ENCODE measurements at places on chromosomes 16 and 17.
A peak's percentile ranks its signal among the peaks of the same experiment; 100 is the strongest.

- no peak for DNase-seq
These were observed 15.4 kb downstream of the SRP68 start for GRCh38 chr17:76056882-76057281.

DNA sequence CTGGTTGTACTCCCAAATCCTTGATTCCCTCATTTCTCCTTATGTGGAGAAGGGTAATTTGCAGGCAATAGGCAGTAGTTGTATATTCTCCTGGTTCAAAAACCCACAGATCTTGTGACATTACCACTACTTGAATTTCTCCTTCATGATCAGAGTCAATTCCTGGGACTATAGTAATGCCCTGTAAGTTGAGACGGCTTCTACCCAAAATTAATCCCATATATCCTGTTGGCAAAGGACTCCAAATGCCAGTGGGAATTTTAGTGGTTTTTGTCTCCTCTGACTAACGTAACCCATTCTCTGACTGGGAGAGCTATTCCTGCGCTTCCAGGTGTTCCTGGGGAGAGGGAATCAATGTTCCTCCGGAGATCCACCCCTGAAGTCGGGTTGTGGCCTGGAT lies 11.6 kb upstream of the ZNF689 start:
- no peak for DNase-seq

GRCh38 chr17:42329025-42329976 lies 41.0 kb downstream of the STAT5A start:
- DNase-seq, result no peak

GRCh38 chr17:5237541-5238016 lies 2.9 kb upstream of the SCIMP start:
- peak; percentile 55 for DNase-seq

- no peak for DNase-seq
These were observed 168.0 kb upstream of the RPH3AL start for GRCh38 chr17:520447-521182.

DNA sequence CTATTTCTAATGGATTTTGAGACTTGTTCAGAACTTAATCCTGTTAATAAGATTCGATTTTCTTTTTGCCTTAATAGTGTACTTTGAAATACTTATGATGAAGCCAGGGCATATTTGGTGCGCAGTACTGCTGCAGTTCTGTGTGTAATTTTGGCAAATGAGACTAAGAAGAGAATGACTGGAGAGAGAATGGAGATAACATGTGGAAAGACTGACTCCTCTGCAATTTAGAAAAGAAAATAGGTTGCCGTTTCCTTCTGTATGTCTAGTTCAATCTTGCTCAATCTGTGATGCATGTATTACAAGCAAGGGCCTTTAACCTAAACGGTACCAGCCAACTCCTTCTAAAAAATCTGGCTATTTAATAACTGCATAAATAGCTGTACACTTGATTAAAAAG lies 285.1 kb upstream of the CDH11 start:
- no peak for DNase-seq

GRCh38 chr16:22312897-22313781 lies 15.9 kb downstream of the POLR3E start:
- DNase-seq, result no peak

GRCh38 chr17:42519546-42520491 lies 16.2 kb upstream of the NAGLU start:
- peak; percentile 96 for DNase-seq

DNA sequence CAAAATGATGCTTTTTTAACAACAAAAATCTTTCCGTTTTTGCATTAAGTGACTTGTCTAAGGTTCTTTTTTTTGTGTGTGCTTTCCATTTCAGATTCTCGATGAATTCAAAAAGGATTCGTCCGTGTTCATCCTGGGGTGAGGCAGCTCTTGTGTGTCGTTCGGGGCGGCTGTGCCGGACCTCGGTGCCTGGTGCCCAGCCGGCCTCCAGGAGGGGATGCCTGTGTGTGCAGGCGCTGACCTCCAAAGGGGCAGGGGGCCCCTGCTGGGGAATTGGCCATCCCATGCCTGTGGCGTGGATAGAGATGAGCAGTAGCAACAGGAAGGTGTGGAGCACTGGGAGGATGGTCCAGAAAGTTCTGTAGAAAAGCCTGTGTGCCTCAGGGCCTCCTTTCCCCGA lies 101.7 kb downstream of the PLCG2 start:
- DNase-seq, result no peak

Measured in tibial nerve (tissue), 4 donors.